OCI-M1 (cell line): ENCODE measurements at places on chromosomes 13 and 19.
A peak's percentile ranks its signal among the peaks of the same experiment; 100 is the strongest.

DNA sequence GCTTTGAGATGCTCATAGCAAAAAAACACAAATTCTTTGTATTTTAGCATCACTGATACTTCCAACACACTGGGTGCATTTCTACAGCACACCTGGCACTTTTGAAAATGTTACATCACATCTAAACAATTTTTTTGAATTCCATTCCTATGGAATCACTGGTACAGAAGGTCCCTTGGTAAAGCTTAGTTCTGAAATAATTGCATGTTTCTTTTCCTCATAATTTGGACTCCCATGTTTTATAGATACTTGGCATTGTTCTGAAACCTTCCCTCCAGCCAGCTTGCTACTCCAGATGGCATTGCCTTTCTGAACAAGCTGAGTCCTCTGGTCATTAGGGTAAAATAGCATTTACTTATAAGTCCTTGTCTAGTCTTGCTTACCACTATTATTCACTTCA, 481.3 kb upstream of the GPC6 start:
- no peak for DNase-seq

GRCh38 chr19:12665281-12665573, 1.3 kb downstream of the MAN2B1 start:
- no peak for DNase-seq

DNA sequence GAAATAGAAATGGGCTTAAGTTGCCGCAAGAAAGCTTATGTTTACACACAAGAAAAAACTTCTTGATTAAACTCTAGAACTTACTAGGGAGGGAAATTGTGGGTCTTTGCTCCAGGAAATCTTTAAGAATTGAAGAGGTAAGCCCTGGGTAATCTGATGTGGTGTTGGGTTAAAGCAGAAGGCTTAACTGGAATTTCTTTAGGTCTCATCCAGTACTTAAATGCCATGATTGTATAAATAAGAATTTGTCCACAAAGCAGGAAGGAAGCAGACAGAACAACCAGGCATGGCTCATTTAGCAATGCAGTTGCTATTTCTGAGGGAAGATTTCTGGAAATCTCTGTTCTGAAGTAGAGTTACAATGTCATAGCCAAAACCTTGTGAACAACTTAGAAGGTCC, 360.4 kb downstream of the KLF5 start:
- no peak for DNase-seq

DNA sequence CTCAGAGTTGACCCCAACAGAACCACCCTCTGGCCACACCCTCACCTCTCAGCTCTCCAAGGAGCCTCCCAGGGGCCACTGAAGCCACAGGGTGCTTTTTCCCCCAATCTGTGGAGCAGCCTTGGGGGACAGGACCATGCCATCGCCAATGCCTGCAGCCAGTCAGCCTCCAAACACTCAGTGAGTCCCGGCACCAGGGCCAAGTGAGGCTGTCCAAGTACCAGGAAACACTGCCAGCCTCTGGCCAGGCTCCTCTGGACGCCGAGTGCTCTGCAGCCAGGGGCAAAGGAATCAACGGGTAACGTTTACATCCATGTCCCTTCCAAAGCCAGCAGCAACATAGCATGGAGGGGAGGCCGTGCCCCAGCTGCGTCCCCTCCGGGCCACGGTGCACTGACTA, 9.5 kb upstream of the COMP start:
- DNase-seq, result no peak

DNA sequence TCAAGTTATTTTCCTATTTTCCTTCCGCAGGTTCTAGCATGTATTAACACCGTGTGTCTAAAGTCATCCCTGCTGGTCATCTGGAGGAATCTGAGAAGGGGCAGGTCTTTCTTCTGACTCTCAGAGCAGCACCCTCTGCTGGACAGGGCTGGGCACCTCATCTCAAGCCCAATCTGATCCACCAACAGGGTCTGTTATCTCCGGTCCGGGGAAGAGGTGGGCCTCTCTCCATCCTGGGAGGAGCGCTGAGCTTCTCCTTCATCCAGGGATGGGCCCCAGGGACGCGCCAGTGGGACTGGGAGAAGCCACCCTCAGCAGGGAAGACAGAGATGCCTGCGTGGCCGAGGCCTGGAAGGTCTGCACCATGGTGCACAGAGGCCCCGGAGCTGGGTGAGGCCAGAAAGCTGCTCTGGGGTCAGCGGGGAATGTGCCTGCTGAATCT, 26.0 kb upstream of the ZNF331 start:
- DNase-seq, result peak; percentile 83

DNA sequence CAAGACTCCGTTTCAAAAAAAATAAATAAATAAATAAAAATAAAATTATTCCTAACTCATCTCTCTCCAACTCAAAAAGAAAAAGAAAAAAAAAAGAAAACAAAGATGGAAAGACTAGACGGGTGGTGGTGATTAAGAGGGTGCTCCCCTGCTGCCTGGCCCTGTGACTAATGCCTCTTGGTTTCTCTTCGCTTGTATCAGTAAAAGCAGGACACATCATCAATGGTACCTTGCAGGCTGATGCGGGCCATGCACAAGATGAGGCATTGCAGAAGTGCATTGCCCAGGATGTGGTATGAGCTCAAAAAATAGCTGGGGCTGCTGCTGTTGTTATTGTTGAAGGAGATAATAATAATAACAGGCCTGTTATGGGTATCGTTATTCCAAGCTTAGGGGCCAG, 14.6 kb downstream of the ACER1 start:
- no peak for DNase-seq

DNA sequence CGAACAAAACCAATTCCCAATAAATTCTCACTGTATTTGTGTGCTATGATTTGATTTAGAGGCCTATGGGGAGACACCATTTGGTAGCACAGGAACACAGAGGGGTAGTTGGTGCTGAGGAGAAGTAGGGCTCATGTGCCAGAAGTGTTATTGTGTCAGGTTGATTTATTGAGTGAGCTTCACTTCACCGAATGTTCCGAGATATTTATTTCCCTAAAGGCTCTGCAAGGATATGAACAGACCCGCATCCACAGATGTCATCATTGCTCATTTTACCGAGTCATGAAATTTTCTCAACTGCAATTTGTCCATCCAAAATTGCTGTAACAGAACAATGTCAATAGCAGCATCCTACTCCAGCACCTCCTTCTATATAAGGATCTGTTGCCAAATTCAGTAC, 69.5 kb downstream of the DACH1 start:
- DNase-seq, result no peak

- no peak for DNase-seq
Measured at GRCh38 chr19:35959040-35959967, 23.1 kb downstream of the LRFN3 start.

- DNase-seq, result no peak
Measured at GRCh38 chr19:40584007-40584406, 7.3 kb downstream of the SHKBP1 start.

DNA sequence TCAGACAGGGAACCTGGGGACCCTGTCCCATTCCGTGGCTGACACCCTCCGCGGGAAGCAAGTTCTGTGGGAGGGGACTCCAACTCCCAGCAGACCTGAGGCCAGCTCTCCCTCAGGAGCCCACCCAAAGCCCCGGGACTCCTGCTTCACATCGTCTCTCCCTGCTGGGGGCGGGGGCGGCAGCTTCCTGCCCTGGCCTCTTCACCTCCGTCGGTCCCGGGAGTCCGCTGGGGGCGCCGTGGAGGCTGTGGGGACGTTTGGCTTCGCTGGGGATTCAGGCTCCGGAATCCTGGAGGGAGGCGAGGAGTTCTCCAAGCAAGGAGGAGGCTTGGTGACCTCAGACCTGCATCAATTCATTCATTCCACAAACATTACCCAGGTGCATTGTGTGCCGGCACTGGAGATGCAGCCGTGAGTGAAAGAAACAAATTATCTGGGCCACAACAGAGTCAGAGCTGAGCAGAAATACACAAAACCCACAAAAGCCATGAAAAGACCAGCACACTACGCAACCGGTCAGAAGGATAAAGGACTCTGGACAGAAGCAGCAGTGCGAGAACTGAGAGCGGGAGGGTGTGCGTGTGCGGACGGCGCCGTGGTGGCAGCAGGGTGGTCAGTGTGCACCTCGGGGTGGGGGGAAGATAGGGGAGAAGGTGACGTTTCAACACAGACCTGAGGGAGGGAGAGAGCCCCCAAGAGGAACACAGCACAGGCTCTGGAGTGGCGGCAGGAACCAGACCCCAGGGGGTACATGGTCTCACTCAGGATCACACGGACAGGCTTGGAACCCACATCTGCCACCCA, 19.0 kb downstream of the EPS8L1 start:
- DNase-seq, result no peak

DNA sequence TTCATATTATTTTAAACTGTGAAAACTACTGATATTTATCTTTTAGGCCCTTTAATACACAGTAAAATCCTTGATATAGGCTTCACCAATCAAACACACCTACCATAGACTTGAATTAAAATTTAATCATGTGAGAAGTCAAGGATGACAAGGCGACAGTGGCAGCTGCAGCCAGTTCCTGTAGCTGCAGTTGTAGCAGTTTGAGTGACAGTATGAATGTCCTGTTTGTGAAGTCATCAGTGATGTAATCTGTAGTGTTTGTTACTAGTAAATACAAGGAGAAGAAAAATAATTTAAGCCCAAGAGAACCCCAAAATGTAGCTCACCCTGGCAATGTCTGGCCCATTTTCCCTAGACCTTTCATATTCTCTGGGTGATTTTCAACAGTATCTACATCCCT, 897.0 kb downstream of the SLITRK6 start:
- DNase-seq, result no peak

GRCh38 chr13:25249001-25249543, 38.2 kb downstream of the MTMR6 start:
- peak; percentile 51 for DNase-seq

DNA sequence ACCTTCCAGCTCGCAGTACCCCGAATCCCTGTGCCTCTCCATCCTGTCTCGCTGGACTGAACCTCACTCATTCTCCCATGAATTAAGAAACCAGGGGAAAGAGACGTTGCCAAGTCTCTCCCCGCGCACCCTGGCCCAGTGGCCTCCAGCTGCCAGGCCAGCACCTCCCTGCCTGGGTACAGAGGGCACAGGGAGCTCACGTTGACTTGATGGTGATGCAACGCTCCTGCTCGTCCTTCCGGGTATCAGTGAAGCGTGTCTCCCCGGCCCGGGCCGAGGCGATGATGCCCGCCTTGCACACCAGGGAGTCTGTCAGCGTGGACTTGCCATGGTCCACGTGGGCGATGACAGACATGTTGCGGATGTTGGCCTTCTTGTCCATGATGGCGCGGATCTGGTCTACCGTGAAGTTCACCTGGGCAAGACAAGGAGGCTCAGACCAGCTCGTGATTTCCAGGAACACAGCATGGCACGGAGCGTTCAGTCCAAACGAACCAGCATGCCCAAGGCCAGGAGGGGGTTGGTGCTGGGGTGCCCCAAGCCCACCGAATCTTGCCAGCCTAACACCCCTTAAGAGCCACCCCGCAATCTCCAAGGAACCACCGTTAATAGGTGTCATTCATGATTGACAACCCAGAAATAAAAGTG, 1.2 kb downstream of the EEF2 start:
- DNase-seq, result no peak

- DNase-seq, result peak; percentile 54
Measured at GRCh38 chr19:55353803-55354697, 469 bp downstream of the COX6B2 start.

DNA sequence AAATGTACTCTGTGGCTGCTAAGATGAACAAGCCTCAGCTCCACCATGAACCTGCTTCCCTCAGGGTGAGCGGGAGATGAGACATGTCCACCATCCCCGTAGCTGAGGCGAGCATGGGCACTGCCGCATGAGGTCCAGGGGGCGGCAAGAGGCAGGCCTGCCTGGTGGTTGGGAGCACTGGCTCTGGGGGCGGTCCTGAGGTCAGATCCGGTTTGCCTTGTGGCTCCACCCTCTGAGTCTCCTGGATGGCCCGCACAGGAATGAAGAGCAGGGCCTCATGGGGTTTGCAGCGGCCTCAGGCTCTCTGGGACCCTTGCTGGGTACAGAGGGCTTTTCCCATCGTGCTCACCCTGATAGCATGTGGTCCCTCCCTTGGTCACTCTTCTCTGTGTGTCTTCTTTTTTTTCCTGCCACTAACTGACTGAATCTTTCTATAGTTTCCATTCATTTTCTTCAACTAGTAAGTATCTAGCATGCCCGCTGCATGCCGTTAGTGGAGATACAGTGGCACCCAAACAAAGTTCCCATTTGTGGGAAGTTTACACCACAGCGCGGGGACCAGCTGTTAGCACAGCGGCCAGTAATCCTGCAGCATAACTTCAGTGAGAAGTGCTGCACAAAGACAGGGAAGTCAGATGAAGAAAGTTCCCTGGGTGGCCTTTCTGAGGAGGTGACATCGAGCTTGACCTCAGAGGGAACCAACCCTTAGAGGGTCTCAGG, 37.3 kb downstream of the CAPN12 start:
- DNase-seq, result no peak

GRCh38 chr19:49936549-49936948, 7.2 kb upstream of the NUP62 start:
- DNase-seq, result no peak

DNA sequence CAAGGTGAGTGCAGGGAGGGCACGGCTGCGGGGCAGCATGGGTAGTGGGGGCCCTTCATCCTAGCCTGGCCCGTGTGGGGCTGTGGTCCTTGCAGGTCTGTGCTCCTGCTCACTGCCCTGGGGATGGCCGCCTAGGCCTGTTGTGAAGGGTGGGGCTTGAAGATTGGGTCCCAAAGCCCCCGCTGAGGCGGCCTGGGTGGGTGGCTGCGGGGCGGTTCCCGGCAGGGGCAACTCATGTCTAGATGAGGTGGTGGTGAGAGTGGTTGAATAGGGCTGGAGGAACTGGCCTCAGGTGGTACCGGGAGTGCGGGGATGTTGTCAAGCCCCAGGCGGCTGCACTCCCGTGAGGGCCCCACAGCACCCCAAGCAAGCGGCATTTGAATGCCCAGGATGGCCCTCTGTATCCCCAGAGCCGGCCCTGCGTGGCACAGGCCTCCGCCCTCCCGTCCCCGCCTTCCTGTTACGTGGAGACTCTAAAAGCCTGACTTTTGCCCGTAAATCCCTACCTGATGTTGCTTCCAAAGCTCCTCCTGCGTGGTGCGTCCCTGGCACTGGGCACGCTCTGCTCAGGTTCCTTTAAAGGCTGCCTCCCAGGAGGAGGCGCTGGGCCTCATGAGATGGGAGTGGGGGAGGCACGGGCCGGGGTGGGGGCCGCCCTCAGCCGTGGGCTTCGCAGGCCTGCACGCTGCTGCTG, 15.0 kb downstream of the SPPL2B start:
- no peak for DNase-seq

- DNase-seq, result no peak
Measured at GRCh38 chr19:1107661-1108261, 4.0 kb downstream of the GPX4 start.

DNA sequence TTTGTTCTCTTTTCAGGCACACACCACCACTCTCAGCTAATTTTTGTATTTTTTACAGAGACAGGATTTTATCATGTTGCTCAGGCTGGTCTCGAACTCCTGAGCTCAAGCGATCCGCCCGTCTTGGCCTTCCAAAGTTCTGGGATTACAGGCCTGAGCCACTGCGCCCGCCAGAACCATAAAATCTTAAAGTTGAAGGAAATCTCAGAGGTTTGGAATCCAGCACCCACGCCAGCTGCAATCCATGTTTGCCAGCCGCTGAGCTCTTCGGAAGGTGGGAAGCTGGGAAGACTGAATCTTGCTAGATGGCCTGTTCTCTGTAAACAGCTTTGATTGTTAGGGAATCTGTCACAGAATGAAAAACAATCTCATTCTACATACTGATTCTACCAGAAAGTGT, 38.5 kb downstream of the SPATA13 start:
- DNase-seq, result no peak

GRCh38 chr13:95684418-95684817, 7.5 kb downstream of the DNAJC3 start:
- DNase-seq, result no peak
